Renal pelvis (tissue), 12 donors: ENCODE measurements at places on chromosomes 16 and 17. TPM values are rescaled to one million over a fixed set of nuclear protein-coding genes. Genes with fewer than 3 reads are reported as not detected.

DNA sequence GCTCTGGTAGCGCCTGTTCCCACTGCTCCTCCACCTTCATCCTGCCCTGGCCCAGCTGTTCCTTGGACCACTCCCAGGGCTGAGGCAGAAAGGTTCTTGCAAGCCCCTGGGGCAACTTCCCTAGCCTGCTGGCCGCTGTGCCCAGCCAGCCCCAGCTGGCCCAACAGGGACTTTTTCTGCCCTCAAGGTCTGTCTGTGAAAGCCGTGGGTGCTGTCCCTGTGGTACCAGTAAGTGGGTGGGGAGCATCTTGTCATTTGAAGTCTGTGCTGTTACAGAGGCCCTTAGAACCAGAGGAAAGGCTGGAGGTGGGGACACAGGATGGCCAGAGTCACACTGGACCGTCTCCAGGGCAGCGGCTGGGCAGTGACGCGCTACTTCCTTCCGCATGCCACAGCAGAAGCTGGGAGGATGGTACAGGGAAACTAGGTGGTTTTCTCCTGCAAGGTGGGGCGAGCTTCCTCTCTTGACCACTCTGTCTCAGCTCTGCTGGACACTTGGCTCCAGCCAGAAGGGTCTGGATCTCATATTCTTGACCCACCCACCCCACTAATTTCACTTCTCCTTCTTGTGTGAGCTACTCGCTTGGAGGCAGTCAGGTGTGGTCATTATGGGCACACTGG lies 87.8 kb downstream of the PLCG2 start:
- no peak for DNase-seq

DNA sequence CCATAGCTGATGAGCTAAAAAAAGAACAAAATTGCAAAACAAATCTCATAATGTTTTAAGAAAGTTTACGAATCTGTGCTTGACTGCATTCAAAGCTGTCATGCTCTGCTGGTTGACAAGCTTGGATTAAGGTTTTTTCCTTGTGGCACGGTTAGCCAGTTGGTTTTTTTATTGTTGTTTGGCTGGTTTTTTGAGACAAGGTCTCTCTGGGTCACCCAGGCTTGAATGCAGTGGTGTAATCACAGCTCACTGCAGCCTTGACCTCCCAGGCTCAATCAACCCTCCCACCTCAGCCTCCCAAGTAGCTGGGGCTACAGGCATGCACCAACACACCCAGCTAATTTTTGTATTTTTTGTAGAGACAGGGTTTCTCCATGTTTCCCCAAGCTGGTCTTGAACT lies 45.7 kb downstream of the PHKB start:
- DNase-seq: no peak

GRCh38 chr17:80839970-80840369 lies 151.7 kb upstream of the CHMP6 start:
- DNase-seq: no peak

GRCh38 chr16:49456763-49457162 lies 83.2 kb downstream of the C16orf78 start:
- no peak for DNase-seq

Gene PRAC1
- not detected for polyA plus RNA-seq

DNA sequence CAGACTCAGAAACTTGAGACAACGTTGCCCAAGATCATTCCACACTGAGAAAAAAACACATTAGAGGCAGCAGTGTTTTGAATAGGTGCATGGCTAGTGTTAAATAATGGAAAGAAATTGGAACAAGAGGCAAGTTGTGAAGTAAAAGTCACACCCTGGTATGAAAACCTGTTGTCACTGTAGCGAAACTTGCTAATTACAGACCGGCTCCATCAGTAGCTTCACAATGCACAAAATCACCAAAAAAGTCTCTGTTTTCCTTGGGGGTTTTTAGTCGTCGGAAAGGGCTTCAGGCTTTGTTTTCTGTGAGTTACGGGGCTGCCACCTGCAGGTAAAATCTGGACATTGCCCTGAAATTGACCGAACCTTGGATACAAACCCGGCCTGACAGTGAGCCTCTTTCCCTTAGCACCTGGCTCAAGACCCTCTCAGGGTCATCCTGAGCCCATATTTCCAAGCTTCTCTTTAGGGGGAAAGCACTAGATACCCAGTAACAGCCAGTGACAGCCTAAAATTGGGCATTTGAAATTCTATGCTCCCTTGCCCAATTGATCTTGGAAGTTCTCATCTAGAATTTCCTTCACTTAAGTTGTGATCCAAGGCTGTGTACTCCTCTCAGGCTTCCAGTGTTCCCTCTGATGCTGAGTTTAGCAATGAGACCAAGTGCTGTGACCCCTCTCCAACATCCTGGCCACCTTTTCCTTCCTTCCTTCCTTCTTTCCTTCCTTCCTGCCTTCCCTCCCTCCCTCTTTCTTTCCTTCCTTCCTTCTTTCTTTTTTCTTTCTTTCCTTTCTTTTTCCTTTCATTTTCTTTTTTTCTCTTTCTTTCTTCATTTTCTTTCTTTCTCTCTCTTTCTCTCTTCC lies 7.2 kb upstream of the GRB2 start:
- peak; percentile 81 for DNase-seq

- DNase-seq: no peak
These were observed 54.4 kb upstream of the ICAM2 start for GRCh38 chr17:64074704-64075426.

DNA sequence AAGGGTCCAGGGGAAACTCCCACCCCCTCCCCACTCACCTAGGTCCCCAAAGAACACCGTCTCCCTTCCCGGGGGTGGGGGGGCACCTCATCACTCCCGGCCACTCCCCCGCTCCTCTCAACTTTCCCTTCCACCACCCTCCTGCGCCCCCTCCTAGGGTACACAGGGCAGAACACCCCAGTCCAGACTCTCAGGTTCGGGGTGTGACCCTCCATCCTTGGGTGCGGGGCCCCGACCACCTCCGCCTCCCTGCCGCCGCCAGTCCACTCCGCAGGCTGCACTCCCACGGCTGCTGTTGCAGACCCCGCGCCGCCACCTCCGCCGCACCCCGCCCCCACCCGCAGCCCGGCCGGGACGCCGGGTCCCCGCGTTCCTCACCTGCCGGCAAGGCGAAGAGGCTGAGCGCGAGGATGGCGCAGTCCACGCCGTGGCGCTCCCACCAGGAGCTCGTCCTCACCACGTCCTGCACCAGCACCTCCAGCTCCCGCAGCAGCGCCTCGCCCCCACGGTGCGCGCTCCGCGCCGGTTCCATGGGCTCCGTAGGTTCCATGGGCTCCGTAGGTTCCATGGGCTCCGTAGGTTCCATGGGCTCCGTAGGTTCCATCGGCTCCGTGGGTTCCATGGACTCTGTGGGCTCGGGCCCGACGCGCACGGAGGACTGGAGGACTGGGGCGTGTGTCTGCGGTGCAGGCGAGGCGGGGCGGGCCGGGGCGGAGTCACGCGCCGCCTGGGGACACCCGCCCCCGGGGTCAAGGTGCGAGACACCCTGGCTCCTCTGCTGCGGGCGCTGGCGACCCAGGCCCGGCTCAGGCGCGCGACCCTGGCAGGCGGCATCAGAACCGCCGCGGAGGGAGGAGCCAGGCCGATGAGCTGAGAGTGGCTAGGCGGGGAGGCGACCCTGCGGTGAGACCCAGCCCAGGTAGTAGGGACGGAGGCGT lies at the start of gene FADS6:
Gene FADS6, minus strand, starts transcription at position 660 of the 938 bp plus-strand sequence. Its CDS starts 38 bp downstream, at position 622.
- no peak for DNase-seq

DNA sequence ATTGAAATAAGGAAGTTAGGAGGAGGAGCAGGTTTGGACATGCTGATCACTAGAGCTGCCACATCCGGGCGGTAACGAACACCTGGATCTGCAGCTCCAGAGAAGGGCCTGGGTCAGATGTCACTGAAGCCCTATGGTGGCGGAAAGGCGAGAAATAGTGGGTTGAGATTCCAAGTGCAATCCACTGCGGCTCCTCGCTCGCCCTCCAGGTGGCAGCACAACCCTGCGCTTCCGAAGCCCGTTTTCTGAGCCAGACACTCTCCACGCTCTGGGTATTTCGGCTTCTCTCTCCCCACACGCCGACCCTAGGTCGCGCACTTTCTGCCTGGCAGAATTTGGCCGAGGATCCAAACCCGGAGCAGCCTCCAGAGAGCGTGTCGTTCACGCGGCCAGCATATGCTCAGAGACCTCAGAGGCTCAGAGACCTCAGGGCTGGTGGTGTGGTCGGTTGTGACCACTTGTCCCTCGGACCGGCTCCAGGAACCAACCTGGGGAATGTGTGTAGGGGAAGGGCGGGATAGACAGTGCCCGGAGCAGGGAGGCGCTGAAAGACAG lies 922 bp upstream of the SLC2A4 start:
- DNase-seq: peak; percentile 82

Gene ZNF423
- 28.5 TPM for polyA plus RNA-seq

Gene SLFN12
- polyA plus RNA-seq: 20.2 TPM

Gene CCL2
- polyA plus RNA-seq: 17.8 TPM

Gene C1QL1
- polyA plus RNA-seq: 2.7 TPM

- no peak for DNase-seq
These were observed 61.6 kb downstream of the MRTFB start for GRCh38 chr16:14132696-14133048.

- no peak for DNase-seq
These were observed 79.9 kb downstream of the LITAF start for GRCh38 chr16:11506741-11507305.

DNA sequence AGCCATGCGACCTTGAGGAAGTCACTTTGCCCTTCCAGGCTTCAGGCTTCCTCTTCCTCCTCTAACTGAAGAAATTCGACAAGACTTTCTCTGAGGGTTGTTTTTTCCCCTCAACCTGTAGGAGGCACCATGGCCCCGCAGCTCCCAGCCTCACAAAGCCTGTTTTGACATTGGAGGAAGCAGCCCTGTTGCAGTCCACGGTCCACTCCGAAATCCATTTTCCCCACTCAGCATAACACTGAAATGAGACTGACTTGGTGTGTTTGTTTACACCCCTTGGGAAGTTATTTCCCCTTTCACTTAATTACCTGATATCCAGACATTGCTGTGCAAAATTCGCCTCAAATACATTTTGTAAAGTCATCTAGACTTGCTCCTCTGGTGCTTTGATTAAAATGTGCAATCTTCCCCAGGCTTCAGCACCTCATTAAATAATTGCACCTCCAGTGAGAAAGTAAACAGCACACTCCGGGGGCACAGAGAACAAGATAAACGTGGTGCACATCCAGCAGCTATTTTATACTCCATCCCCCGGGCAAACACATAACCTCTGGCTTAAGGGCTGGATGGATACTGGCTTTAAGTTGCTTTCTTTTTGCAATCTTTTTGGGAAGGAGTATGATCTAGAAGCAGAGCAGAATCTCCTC lies 41.4 kb upstream of the PIRT start:
- DNase-seq: peak; percentile 29

DNA sequence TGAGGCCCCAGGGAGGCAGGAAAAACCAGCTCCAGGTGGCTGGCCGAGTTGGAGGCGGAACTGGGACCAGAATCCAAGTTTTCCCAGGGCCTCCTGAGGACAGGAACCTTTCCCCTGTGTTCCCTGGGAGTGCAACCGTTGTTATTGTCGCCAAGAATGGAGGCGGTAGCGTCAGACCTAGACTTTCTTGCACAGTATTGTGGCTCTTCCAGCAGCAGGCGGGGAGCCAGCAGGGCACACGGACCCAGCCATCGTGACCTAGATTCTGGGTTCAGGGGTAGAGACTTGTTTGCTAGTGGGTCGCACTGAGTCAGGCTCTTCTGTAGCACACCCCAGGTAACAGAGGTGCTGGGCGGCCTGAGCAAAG lies 667 bp upstream of the KIF19 start:
- no peak for DNase-seq

Gene CNP
- polyA plus RNA-seq: 81.0 TPM

Gene MT1A
- not detected for polyA plus RNA-seq

- DNase-seq: no peak
These were observed 18.5 kb downstream of the CYTH1 start for GRCh38 chr17:78763561-78763960.

GRCh38 chr17:76074390-76075363 lies at the start of gene GALR2:
Gene GALR2, plus strand, starts transcription at chr17:76074781. Its CDS starts 103 bp downstream, at chr17:76074884.
- no peak for DNase-seq

Gene SKAP1
- 9.9 TPM for polyA plus RNA-seq

Gene CACNG4
- polyA plus RNA-seq: 3.9 TPM

Gene RDM1
- polyA plus RNA-seq: 2.5 TPM

Gene CDC42EP4
- 48.5 TPM for polyA plus RNA-seq

DNA sequence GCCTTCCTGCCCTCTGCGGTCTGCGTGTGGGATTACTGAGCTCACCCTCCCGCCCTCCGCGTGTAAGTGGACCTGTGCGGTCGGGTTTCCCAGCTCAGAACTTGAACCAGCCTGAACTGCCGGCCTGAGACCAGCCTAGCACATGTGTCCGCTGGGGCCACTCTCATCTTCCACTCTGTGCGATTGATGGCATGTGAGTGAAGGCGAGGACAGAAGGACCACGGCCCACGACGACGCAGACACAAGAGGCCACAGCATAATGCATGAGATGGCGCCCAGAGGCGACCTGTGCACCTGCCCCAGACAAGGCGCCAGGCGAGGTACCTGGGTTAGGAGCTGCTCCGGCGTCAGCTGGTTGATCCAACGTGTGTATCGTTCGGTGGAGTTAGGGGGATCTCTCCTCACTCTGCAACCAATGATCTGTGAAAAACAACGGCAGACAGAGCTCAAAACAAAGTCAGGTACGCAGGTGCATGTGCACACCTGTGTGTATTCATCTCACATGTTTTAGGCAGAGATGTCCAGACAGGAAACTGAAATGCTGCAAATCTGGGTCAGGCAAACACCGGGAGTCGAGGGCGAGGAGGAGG lies 74.5 kb upstream of the METRNL start:
- no peak for DNase-seq

DNA sequence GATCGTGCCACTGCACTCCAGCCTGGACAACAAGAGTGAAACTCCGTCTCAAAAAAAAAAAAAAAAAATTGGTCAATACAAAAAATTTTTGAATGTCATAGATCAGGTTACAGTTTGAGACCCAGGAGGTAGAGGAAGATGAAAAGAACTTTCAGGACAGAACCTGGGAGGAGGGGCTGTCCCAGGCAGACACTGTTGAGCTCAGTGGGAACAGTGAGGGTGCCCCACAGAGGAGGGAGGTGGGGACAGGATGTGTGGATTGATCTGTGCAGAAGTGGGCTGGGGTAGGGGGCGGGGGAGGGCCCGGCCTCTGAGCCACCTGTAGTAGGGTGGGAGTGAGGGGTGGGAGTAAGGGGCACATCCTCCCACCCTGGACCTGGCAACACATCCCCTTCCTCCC lies 58.3 kb downstream of the PRMT7 start:
- no peak for DNase-seq

- no peak for DNase-seq
These were observed 2.3 kb downstream of the ALDH3A2 start for GRCh38 chr17:19650826-19651225.

- no peak for DNase-seq
These were observed 27.7 kb downstream of the ZNF18 start for GRCh38 chr17:11969565-11969964.
